ENCODE measurements at places on chromosomes 11 and 22. TPM values are rescaled to one million over a fixed set of nuclear protein-coding genes. Genes with fewer than 3 reads are reported as not detected.

Gene NLRP10
- 0.09 TPM for total RNA-seq

Gene FOLH1
- 0.98 TPM for total RNA-seq

Gene CCDC73
- total RNA-seq = not detected

Gene ABTB2
- total RNA-seq = 3.0 TPM

Gene INPP5J
- 2.1 TPM for total RNA-seq
